ENCODE measurements at places on chromosomes 16 and 17.

DNA sequence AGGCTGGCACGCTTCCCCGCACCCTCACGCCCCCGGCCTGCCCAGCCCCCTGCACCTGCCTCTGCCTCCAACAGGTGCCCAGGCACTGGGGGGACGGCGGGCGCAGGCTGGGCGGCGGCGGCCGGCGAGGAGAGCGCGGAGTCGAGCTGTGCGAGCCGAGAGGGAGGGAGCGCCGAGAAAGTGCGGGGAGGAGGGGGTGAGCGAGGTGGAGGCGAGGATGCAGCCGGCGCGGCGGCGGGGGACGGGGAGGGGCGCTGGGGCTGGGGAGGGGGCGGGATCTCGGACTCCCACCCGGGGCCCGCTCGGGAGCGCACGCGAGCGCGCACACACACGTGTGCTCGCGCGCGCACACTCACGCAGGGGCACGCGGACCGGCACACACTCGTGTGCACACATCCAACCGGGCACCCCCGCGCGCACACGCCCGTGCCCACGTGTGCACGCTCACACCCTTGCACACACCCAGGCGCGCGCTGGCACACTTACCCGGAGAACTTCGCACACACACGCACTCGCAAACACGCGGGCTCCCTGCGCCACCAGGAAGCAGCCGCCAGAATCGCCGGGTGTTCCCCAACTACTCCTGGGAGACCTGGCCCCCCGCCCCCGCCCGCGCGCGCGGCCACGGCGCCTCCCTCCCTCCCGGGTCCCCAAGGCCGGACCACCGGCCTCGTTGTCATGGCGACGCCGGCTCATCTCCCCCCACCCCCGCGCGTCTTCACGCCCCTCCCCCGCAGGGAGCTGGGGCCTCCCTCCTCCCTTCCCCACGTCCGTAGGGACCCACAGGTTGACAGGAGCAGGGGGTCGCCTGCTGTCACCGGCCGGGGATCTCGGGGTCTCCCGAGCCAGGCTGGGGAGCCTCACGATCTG, at the start of gene DOC2A:
Gene DOC2A, minus strand, starts transcription at position 184 of the 870 bp plus-strand sequence. CDS start 805 bp downstream, outside the sequence.
- peaks cover 13% of the 10 kb centered on the region for H3K27me3 ChIP-seq
- H3K36me3 ChIP-seq: no peaks in the 10 kb centered on the region
- H3K27ac ChIP-seq: no peak within 1 kb of the TSS

GRCh38 chr17:2233441-2233947, 70.1 kb downstream of the SMG6 start:
- H3K4me3 ChIP-seq: no peak overlapping the region
- DNase-seq: peak; percentile 65
- peaks cover 10% of the 10 kb centered on the region for H3K4me1 ChIP-seq

- no peaks in the 10 kb centered on the region for H3K27me3 ChIP-seq
- no peak overlapping the region for H3K27ac ChIP-seq
- H3K4me3 ChIP-seq: no peak overlapping the region
- H3K4me1 ChIP-seq: no peaks in the 10 kb centered on the region
- DNase-seq: no peak
- H3K36me3 ChIP-seq: peaks cover 4% of the 10 kb centered on the region
These were observed 53.4 kb downstream of the NF1 start for GRCh38 chr17:31148205-31148604.

- H3K36me3 ChIP-seq: no peaks in the 10 kb centered on the region
- H3K4me1 ChIP-seq: no peaks in the 10 kb centered on the region
- no peak overlapping the region for H3K4me3 ChIP-seq
- H3K27ac ChIP-seq: no peak overlapping the region
These were observed 75.8 kb upstream of the CNTNAP4 start for GRCh38 chr16:76201385-76201784.
